ENCODE measurements at places on chromosomes 16 and 17. TPM values are rescaled to one million over a fixed set of nuclear protein-coding genes. Genes with fewer than 3 reads are reported as not detected.

The MYH13 gene
- not detected for total RNA-seq

- DNase-seq: peak; percentile 89
These were observed at the start of gene NOG for GRCh38 chr17:56593646-56594319. TSS of gene NOG (plus strand) at chr17:56593699. CDS start at chr17:56594224, 525 bp downstream.

GRCh38 chr16:51050377-51050706, 100.7 kb downstream of the SALL1 start:
- no peak for DNase-seq

- DNase-seq: no peak
These were observed 2.5 kb upstream of the HS3ST3B1 start for GRCh38 chr17:14298221-14298946.

GRCh38 chr17:50072130-50072529, 16.2 kb downstream of the ITGA3 start:
- no peak for DNase-seq

DNA sequence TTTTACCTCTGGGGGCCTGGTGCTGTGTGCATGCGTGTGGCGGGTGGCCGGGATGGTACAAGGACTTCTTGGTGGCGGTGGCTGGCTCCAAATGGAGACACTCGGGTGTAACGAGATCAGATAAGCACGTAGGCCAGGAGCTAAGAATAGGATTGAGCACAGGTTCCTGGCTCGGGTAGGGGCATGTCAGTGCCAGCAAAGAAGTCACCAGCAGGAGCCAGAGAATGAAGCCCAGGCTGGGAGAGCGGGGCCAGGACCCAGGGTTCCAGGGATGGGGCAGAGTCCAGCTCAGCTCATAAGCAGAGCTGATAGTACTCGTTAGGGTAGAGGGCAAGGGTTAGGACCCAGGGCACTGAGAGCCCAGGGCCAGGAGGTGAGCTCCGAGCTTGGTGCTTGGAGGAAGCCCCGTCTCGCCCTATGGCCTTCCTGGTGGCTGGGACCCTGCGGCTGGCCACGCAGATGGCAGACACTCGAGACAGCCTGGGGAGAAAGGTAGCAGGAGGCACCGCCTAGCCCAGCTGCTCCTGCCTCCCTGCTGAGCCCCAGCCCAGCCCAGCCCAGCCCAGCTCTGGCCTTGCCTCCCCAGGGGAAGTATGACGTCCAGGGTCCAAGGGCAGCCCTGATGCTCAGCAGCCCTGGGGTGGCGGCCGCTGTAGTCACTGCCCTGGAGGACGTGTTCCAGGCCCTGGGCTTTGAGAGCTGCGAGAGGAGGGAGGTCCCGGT, 8.9 kb downstream of the ZNF213 start:
- DNase-seq: peak; percentile 82

DNA sequence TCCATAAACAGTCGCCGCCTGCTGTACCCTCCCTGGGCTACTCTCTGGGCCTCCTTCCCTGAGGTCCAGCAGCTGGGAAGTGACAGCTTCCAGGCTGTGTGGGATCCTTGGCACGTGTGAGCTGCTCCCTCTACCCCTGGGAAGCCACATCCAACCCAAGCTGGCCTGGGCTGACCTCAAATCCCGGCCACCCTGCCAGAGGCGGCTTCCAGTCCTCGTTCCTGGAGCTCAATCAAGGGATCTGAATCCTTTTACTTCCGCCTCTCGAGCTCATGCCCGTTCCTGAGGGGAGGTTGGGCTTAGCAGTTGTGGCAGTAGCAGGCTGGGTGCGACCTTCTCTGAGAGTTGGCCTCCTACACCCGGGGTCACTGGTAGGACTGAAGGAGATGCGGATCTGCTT, 82.5 kb downstream of the NETO2 start:
- peak; percentile 69 for DNase-seq

The KRTAP16-1 gene
- not detected for total RNA-seq

- no peak for DNase-seq
These were observed 69.8 kb downstream of the MRTFB start for GRCh38 chr16:14140923-14141322.

The SLC47A1 gene
- 1.2 TPM for total RNA-seq

The KPNA2 gene
- 29.2 TPM for total RNA-seq

DNA sequence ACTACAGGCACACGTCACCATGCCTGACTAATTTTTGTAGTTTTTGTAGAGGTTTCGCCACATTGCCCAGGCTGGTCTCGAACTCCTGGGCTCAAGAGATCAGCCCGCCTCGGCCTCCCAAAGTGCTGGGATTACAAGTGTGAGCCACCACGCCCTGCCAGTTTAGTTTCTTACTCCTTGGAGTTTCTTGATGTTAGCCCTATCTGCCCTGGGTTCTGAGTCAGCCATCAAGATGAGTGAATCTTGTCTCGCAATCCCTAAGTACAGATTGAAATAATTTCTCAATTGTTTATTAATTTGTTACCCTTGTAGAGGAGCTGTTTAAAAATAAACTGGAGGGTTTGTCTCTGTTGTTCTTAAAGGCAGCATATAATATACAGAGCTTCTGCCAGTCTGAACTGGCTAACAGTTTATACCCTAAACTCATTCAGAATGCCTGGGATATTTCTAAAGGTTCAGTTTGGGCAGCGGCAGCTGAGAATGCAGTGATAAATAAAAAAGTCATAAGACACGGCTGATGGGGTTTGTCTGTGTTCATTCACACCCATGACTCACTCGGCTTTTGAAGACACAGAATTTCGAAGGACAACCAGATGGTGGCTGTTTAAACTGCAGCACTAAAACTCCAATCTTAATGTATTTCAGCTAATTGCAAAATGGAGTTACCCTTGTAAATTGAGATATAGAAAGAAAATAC, 39.6 kb downstream of the GPRC5B start:
- DNase-seq: no peak

DNA sequence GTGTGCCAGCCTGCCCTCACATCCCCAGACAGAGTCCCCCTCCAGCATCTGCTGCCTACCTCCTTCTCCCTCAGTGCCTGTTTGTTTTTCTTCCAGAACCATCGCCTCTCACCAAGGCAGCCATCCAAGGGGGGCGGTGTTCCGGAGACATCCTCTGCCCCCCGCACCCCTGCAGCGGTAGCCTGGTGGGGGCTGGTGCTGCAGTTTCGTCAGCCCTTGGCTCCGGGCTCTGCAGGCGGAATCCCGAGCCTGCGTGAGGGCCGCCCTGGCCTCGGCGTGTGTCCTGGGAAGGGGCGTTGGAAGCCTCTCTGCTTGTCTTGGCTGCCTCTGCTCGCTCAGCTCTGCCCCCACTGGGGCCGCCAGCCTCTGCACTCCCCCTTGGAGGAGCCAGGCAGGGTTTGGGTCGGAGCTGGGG, 126.0 kb upstream of the CIBAR2 start:
- peak; percentile 93 for DNase-seq

The SLFN14 gene
- not detected for total RNA-seq

GRCh38 chr17:78034429-78035091, 76.1 kb downstream of the TNRC6C start:
- DNase-seq: no peak

The OTOA gene
- 0.32 TPM for total RNA-seq

DNA sequence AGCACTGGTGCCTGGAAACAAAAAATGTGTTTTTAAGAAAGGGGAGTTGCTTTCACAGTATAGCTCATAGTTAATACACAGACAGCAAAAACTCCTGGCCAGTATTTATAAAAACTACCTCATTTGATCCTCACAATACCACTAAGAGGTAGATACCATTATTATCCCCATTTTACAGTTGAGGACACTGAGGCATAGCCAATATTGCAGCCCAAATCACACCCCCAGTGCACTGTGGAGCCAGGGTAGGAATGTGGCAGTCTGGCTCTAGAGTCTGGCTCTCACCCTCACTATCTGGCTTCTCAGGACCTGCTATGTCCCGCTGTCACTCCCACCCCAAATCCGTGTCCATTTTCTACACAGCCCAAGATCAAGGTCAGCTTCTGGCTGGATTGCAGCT, 2.6 kb downstream of the ARHGAP23 start:
- DNase-seq: no peak

- no peak for DNase-seq
These were observed 99.6 kb downstream of the CA4 start for GRCh38 chr17:60249290-60249826.

DNA sequence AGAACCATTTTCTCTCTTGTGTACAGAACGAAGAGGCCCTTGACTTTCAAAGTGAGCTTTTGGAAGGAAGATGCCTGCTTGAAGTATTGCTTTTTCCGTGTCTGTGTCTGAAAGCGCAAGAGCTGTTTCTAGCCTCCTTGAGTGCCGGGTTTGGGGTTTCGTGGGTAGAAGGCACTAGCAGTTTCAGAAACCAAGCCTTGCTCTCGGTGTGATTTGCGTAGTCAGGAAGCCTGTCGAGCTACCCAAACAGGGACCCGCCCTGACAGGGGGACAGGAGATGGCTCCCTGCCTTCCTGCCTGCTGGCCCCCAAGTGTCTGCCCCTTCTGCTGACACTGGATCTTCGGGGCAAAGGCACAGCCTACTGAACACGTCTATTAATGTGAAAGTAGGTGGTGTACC, 322.0 kb downstream of the MAF start:
- DNase-seq: no peak

- no peak for DNase-seq
These were observed 47.5 kb upstream of the ZCCHC14 start for GRCh38 chr16:87540072-87540896.

DNA sequence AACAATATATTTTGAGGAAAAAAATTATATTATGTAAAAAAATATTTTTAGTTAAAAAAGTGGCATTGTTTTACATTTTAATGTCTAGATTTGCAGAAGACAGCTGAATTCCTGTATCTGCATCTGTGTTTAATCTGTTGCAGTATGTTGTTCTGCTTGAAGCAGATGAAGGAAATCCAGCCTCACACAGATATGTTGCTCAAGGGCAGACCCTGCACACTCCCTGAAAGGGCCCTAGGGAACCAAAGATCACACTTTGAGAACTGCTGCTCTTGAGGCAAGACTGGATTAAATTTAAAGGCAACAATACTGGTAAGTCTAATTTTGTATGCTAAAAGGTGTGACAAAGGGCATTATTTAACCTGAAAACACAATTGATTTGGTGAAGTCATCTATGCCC, 16.4 kb upstream of the SLC6A4 start:
- DNase-seq: no peak

The KRT33B gene
- not detected for total RNA-seq

DNA sequence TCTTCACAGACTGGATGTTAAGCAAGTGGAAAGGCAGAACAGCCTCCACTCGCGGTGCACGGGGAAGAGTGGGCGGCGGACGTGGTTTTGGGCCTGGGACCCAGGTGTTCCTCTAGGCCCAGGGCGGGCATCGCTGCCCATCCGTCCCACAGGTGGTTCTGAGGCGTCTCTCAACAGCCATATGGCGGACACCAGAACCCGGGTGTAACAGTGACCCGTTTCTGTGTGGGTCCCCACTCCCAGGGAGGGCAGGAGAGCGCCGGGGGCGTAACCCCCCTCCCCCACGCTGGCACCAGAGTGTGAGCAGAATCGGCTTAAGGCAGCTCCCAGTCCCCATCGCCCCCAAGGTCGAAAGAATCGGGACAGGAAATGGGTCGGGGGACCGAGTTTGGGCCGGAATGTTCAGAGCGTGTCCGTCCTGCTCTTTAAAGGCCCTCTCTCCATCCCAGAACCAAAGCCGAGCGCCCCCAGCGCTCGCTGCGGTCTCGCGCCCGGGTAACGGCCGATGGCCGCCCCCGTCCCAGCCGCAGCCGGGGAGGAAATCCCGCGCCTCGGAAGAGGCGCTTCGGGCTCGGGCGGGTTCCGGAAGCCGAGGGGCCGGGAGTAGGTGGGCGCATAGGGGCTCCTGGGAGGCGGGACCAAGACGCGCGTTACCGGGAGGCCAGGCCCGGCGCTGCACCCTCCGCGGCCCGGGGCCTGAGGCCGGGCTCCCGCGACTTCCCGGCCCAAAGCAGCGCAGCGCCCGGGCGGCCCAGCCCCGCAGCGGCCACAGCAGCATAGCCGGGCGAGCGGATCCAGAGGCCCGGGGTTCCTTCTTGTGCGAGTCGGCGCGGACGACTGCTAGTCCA, at the start of gene TK2:
TK2 (minus strand) TSS at position 839 of the 848 bp plus-strand sequence; CDS start at position 778, 61 bp downstream.
- peak; percentile 90 for DNase-seq

DNA sequence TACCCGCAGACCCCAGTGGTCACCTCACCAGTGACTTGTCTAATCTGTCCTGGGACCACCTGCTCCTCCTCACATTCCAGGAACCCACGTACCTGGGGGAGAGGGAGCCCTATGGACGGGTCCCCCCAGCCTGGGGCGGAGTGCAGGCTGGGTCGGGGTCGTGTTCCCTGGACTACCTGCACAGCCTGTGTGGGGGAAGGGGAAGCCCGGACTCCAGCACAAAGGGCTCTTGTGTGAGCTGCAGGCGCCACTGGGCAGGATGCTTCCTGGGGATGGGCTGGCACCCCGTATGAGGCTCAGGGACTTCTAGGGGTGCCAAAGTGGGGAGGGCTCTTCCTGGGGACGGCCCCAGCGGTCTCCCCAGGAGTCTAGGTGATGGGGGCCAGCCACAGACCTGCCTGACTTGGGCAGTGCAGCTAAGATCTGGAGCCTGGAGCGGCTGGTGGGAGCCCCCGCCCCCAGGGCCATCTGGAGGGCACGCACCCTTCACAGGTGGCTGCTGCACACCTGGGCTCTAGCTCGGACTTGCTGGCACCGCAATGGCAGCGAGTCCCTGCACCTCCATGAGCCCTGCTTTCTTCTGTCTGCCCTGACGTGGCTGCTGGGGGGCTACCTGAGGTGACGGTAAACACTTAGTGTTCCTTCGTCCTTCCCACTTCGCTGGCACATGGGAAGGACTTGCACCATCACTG, 7.5 kb downstream of the VASN start:
- DNase-seq: no peak

DNA sequence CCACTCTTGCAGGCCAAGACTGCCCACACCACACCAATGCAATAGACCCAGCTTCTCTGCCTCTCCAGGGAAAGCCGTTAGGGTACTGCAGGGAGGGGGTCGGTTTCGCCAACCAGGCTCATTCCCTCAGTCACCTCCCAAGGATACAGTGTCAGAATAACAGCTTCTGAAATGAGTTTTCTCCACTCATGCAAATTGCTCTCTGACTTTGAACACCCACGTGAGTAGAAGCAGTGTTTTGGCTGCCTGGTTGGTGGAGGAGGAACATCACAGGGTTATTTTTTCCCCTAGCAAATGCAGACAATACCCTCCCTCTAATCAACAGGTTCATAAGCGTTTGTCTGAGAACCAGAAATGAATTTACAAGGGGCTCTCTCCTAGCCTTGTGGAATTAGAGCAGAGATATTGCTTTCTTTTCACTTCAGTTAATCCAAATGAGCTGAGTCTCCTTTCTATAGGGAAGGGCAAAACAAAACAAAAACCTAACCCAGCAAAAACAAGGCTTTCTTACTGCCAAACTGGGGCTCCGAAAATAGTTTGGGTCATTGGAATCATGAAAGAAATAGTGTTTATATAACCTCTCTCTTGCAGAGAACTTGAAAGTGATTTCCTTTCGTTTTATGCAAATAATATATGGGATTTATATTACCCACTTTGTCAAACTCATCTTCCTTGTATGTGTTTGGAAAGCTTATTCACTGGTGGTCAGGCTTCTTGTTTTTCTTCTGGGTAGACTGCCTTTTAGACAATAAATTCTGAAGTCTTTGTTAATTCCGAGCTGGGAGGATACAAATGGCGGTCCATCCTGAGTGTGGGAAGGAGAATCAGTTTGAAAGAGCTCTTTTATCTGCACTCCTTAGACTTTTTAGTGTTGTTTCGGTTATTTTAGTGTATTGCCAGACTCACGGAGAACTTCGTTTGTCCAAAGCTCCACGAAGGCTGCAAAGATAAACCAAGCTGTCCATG, 229.9 kb downstream of the MSI2 start:
- peak; percentile 8 for DNase-seq

Measured in posterior vena cava (tissue), 2 donors.